NCI-H1105 (cell line): ENCODE measurements at places on chromosomes 2 and 18.

DNA sequence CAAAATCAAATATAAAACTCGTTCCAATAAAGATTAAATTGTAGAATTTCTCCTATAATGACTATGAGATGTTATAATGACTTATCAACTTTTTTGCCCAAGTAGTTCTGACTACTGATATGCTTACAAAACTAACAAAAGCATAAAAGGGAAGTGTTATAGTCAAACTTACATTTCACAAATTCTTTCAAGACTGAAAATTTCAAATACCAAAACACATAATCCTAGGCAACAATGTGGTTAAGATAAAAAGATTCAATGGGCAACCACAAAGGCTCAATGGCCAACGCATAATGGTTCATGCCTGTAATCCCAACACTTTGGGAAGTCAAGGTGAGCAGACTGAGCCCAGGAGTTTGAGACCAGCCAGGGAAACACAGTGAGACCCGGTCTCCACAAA lies 135.7 kb downstream of the USP34 start:
- DNase-seq, result no peak

DNA sequence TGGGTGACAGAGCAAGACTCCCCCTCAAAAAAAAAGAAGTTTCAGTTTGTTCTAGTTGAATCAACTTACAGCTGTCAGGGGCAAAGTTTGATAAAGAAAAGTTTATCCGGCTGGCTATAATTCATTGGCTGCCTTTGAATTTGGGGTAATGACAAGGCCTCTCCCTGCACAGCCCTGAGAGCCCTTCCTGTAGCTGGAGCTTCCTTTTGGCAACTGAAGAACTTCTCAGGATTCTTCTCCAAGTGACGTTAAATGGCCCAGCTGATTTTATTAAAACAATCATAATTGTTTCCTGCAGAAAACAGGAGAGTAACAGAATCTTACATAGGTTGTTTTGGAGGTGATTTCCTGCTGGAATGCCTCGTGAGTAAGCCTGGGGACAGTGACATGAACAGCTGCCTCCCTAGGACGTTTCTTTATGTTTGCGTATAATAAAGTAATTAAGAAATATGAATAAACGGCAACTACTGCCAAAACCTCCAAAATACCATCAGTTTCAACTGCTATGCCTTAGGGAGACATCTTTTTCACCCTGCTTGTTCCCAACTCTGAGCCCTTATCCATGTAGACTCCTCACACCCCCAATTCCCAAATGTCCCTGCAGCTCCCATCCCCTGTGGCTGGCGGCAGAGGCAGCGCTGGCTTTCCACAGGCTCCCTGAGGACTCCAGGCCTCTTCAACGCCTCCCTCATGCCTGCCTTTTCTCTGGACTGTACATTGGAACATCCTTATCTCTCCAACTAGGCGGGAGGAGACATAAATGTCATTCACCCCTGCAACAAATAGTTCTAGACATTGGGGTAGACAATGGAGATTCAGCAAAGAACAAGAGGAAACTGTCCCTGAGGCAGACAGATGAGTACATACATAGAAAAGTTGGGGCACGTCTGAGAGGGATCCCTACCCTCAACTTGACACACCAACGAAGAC lies 59.2 kb upstream of the FZD7 start:
- DNase-seq, result no peak

DNA sequence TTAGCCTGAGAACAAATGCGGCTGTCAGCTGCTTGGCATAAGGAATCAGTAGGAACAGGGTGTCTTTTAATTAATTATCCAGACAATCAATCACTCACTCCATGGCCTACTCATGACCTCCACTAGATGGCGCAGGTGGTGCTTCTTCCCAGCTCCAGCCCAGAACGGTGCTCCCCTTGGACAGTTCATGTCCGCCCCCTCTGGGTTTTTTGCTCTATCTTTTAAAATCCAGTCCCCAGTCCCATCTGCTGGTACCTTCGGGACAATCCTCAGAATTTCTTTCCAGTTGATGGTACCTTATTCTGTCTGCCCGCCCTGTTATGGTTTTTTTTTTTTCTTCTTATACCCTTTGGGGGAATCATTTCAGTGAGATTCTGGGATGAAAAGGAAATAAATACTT lies 99.8 kb downstream of the CACNB4 start:
- DNase-seq, result peak; percentile 4

GRCh38 chr2:173855661-173856060 lies 109.5 kb downstream of the SP3 start:
- DNase-seq, result no peak

DNA sequence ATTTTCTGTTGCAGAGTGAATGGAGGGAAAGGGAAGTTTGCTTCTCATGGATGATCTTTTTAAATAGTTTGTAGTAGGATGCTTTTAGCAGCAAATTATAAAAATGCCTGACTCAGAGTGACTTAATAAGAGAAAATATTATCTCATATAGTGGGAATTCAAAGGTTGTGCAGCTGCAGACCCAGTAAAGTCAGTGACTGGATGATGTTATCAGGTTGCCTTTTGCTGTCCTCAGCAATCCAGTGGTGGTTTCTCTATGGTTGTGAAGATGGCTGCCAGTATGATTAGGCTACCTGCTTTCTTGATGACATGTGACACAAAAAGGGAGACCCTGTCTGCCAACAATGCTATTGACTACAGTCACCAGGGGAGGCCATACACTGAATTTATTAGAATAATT lies 184.8 kb downstream of the DIS3L2 start:
- DNase-seq, result no peak

- DNase-seq, result no peak
Measured at GRCh38 chr2:207784898-207785297, 15.2 kb upstream of the FZD5 start.

GRCh38 chr18:4391859-4392258 lies 63.2 kb downstream of the DLGAP1 start:
- DNase-seq, result no peak

GRCh38 chr2:134127496-134127895 lies 126.4 kb upstream of the MGAT5 start:
- DNase-seq, result no peak

GRCh38 chr2:8277921-8278571 lies 403.8 kb upstream of the ID2 start:
- no peak for DNase-seq

DNA sequence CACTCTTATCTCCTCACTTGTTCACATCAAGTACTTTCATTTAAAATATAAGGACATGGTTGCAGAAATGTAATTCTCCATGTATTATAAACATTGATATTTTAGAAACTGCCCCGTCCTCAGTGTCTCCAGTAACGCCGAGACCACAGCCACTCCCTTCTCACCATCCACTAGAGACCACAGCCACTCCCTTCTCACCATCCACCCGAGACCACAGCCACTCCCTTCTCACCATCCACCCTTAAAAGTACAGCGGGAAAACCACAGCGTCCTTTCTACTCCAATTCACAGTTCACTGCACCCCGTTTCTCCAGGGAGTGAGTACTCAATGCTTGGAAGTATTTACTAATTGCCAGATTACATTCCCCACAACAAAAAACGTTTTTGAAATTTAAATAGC lies 1452.2 kb upstream of the ACVR2A start:
- DNase-seq, result no peak

GRCh38 chr2:113278742-113279139 lies at the start of gene PAX8:
Gene PAX8 (minus strand): TSS chr2:113278921. CDS start chr2:113278394, 527 bp downstream.
- DNase-seq, result no peak

GRCh38 chr18:12841070-12841469 lies 43.0 kb downstream of the PTPN2 start:
- no peak for DNase-seq

- DNase-seq, result no peak
Measured at GRCh38 chr2:240563951-240564560, 3.9 kb downstream of the DUSP28 start.

DNA sequence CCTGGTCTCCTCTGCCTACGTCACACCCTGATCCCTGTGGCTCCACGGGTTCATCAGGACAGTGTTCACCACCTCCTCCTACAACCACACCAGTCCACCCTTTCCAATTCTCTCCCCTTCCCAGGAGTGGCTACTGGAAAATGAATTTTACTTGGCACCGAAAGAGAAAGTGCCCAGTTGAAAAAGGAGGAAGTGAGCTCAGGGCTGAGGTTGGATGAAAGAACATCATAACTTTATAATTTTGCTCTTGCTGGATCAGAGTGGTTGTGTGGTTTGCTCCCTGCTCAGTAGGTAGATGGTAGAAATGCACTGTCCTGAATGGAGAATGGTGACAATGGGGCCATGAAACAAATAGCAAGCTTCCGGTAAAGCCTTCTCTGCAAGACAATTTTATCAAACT lies 140.3 kb upstream of the DDX18 start:
- DNase-seq, result no peak

- DNase-seq, result no peak
Measured at GRCh38 chr2:67057123-67057522, 340.0 kb upstream of the ETAA1 start.

GRCh38 chr2:179247318-179248023 lies 17.2 kb downstream of the SESTD1 start:
- DNase-seq, result no peak

- DNase-seq, result peak; percentile 72
Measured at GRCh38 chr18:44897411-44897810, 216.7 kb downstream of the SETBP1 start.

DNA sequence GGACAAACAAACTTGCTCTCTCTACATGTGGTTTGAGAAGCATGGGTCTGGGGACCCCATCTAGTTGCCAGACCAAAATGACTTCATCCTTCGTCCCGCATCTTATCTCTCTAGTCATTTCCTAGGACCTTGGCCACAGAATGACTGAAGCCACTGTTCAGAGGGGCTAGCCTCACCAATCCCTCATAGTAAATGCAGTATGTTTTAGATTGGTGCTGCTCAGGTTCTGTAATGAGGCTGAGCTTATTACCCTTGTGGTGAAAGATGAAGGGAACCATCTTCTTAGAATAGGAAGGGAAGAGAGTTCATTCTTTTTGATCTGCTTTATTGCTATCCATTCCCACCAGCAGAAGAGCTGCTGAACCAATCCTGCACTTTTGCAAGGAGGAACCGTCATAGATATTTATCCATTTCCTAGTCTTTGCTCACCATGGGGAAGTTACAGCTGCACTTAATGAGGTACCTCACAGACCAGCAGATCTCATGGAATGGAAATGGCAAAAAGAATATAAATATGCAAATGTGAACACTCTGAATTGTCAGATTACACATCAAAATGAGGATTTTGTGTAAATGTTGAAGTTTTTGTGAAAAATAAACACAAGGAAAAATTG lies 436.7 kb downstream of the LPIN1 start:
- DNase-seq, result no peak

- no peak for DNase-seq
Measured at GRCh38 chr2:147086715-147087114, 758.1 kb upstream of the ACVR2A start.

- DNase-seq, result no peak
Measured at GRCh38 chr18:9764011-9764481, 55.9 kb downstream of the RAB31 start.

DNA sequence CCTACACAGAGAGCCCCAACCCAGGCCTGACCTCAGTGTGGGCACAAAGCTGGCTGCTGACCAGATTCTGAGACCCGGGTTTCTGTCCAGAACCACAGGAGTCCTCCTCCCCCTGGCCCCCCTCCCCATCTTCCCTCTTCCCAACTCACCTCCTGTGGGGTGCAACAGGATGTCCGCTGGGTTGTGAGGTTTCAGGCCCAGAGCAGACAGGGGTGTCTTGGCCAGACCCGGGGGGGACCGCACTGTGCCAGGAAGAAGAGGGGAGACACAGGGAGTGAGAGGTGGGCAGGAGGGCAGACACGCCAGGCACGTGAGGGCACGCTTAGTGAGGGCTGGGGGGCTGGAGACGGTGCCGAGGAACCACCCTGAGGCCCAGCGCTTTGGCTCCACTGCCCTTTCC lies 171.5 kb downstream of the TNS1 start:
- DNase-seq, result no peak

DNA sequence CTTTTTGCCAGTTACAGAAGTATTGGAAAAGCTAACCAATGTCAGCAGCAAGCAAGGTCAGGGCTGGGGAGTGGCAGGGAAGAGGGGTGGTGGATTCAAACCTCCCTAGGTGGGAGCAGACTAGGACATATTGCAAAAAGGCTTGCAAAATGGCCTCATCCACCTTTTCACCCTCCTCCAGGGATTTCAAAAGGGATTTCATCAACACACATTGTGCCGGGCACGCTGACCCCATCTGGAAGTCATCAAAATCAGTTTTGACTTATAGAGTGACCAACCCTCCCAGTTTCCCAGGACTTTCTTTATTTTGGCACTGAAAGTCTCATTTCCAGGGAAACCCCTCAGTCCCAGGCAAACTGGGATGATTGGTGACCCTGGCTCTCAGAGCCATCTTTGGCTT lies 94.7 kb downstream of the BIN1 start:
- DNase-seq, result no peak

DNA sequence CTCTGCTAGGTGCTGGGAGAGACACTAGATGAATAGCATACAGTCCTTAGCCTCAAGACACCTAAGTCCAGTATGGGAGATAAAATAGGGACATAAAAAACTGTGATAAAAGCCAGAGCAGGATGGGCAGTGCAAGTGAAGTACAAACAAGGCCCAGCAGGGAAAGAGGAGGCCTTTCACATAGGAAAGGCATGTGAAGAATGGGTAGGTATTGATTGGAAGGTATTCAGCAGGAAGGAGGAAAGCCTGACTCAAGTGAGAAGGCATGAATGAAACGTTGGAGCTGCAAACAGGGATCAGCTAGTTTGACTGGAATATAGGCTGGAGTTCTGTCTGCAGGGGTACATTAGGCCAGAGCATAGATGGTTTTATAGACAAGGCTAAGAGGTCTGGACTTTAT lies 11.0 kb upstream of the CXCR4 start:
- no peak for DNase-seq
